ENCODE measurements at places on chromosomes 7 and 10. TPM values are rescaled to one million over a fixed set of nuclear protein-coding genes. Genes with fewer than 3 reads are reported as not detected.

The MYL10 gene
- not detected for total RNA-seq

The LRRD1 gene
- total RNA-seq = 0.19 TPM

The NACAD gene
- total RNA-seq = 1.3 TPM

The TWIST1 gene
- 3.1 TPM for total RNA-seq

The SPDYE6 gene
- total RNA-seq = not detected

The KLLN gene
- 0.78 TPM for total RNA-seq

The STEAP2 gene
- 0.24 TPM for total RNA-seq

The CCL26 gene
- not detected for total RNA-seq

The SPAM1 gene
- not detected for total RNA-seq

The LRRC17 gene
- total RNA-seq = not detected

The ACSM6 gene
- total RNA-seq = not detected

The FAM25G gene
- not detected for total RNA-seq

The PCDH15 gene
- total RNA-seq = not detected

The NPTX2 gene
- not detected for total RNA-seq

The PLEKHS1 gene
- not detected for total RNA-seq

The EGR2 gene
- 5.5 TPM for total RNA-seq

The C10orf105 gene
- 1.0 TPM for total RNA-seq

The C10orf62 gene
- not detected for total RNA-seq

The AKR1C2 gene
- not detected for total RNA-seq

The TRPV5 gene
- not detected for total RNA-seq

The STEAP1B gene
- not detected for total RNA-seq

The LIPN gene
- total RNA-seq = not detected

The PRSS37 gene
- total RNA-seq = not detected

The AOAH gene
- 1.4 TPM for total RNA-seq

The FLNC gene
- 0.02 TPM for total RNA-seq

The SLC29A3 gene
- 2.7 TPM for total RNA-seq

The HOXA7 gene
- total RNA-seq = not detected

The PNLIPRP3 gene
- not detected for total RNA-seq

The CUBN gene
- 0.41 TPM for total RNA-seq

The ANXA8L1 gene
- total RNA-seq = not detected

The ACHE gene
- total RNA-seq = not detected

The CLEC2L gene
- total RNA-seq = not detected

The METTL27 gene
- 1.5 TPM for total RNA-seq

The POM121C gene
- 220 TPM for total RNA-seq

Measured in activated T-helper 17 cell treated with anti-CD3 and anti-CD28 coated beads, Interleukin-2, amount 50 U/mL, for 72 hours (primary cell).